ENCODE measurements at places on chromosomes 5 and 9. TPM values are rescaled to one million over a fixed set of nuclear protein-coding genes. Genes with fewer than 3 reads are reported as not detected.

MEIKIN gene
- not detected for polyA plus RNA-seq

ARID3C gene
- 0.14 TPM for polyA plus RNA-seq

DNA sequence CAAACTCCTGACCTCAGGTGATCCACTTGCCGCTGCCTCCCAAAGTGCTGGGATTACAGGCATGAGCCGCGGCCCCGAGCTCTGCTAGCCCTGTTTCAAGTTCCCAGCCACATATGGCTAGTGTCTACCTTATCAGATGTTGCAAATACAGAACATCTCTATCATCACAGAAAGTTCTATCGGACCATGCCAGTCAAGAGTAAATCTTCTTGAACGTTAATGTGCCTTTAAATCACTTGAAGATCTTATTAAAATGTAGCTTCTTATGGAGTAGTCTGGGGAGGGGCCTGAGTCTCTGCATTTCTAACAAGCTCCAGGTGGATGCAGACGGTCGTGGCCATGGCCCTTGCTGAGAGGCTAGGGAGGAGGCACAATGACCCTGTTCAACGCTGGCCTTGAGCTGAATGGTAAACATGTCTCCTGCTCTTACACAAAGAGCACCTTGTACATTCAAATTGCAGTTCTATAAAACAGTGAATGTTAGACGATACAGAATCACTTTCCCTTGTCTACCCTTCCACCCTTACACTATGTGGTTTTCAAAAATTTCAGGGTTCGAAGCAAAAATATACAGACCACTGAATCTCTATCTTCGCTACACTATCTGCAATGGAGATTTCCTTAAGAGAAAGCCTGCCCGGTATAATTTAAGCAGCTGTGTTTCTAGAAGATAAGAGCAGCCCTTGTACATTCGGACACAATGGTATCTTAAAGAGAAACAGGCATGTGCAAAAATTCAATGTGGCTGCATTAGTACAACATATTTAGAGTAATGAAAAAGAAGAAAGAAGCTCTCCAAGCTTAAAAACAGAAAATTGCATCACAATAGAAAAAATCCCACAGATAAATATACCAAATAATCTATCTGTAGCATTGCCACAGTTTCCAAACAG lies 114.1 kb downstream of the FRMD3 start:
- no peak for DNase-seq

SMC5 gene
- 31.3 TPM for polyA plus RNA-seq

BARHL1 gene
- not detected for polyA plus RNA-seq

- no peak for DNase-seq
Measured at GRCh38 chr5:59275170-59275509, 618.4 kb downstream of the PDE4D start.

IL31RA gene
- 1.7 TPM for polyA plus RNA-seq

DNA sequence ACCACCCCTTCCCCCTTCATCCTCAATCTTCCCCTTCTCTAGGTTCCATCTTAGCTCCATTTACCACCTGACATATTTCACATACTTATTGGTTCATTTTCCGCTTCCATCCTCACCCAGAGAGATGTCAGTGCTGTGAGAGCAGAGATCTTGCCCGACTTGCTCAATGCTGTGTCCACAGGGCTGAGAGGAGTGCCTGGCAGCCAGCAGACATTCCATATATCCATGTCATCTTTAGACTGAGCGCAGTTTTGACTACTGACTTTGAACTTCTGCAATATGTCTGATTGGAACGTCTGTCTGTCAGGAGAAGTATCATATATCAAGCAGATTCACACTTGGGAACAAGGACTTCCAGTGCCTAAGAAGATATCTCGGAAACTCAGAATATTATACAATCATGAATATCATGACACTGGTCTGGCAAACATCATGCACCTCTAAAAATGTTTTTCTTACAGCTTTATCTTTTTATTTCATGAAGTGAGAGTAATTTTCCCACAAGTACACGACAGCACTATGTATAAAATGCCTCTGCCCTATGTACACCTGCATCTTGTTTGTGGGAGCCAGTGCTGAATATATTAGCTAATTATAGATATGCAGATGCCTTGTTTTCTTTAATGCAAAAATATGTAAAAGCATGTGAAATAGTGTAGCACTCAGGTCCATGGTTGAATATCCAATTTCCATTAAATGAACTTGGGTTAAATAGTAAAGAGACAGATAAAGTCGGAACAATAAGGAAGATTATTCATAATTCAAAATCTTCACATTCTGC lies 454.0 kb upstream of the DAP start:
- DNase-seq = no peak

GRCh38 chr5:78634634-78635033 lies 13.9 kb downstream of the LHFPL2 start:
- DNase-seq = no peak

DIPK1B gene
- polyA plus RNA-seq = 17.5 TPM

DNA sequence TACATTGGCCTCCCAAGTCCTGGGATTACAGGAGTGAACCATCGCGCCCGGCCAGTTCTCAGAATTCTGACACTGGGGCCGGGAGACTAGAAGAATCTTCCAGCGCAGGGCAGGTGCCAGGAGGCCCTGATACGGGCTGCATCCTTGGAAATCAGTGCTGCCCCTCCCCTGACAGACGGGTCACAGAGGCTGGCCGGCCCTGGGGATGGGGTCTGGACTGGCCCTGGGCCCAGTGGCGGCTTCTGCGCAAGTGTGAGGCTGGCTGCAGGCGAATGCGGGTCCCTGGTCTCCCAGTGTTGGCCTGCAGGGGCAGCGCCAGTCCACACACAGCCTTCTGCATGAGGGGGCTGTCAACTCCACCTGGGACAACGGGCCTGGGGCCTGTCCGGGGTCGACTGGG lies 831 bp upstream of the TBC1D9B start:
- DNase-seq = no peak

GRCh38 chr5:180009581-180009980 lies 62.0 kb downstream of the RNF130 start:
- DNase-seq = no peak

DNA sequence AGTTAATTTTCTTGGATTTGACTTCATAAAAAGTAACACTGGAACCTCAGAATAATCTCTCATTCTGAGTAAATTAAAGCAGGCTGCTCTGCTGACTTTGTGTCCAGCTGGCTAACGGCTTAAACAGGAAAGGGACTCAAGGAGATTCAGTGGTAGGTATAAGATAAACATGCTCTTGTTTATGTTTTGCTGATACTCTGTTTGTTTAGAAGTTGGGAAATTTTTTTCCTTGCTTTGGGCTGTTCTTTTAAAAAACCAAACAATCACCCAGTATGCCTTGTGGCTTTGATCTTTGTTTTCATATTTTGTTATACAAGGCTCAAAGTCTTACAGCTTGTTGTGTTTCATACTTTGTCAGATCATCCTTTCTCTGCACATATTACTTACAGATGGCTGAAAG lies 237.6 kb upstream of the RIOK2 start:
- DNase-seq = peak; percentile 47

TRAF2 gene
- 11.2 TPM for polyA plus RNA-seq

- no peak for DNase-seq
Measured at GRCh38 chr5:110738503-110738811, 350 bp upstream of the SLC25A46 start.

- peak; percentile 71 for DNase-seq
Measured at GRCh38 chr5:151718153-151718552, 31.4 kb upstream of the SPARC start.

DNA sequence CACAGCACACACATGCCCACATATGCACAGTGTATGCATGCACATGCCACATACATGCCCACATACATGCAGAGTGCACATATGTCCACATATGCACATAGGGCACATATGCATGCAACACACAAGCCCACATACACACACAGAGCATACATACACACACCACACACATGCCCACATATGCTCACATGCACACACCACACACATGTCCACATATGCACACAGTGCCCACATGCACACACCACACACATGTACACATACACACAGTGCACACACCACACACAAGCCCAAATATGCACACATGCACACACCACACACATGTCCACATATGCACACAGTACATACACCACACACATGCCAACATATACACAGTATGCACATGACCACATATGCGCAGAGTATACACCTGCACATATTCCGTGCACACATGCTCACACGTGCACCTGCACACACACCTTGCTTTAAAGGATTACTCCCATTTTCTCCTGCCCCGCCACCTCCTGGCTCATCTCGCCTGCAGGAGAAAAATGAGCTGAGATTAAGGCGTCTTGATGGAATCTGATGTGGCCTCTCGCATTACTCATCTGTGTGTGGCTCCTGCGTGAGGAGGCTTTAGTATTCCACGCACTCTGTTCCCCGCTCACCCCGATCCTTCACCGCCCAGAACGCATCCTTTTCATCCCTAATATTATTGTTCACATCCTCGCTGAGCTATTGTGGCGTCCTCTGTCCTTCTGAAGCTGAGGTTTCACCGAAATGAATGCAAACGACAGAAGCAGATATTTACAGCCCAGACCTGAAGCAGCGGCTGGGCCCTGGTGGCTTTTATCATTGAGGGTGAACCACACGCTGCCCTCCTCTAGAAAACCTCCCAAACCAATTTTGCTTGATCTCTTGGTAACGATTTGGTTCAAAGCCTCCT lies 182.7 kb downstream of the OLFM1 start:
- no peak for DNase-seq

DNA sequence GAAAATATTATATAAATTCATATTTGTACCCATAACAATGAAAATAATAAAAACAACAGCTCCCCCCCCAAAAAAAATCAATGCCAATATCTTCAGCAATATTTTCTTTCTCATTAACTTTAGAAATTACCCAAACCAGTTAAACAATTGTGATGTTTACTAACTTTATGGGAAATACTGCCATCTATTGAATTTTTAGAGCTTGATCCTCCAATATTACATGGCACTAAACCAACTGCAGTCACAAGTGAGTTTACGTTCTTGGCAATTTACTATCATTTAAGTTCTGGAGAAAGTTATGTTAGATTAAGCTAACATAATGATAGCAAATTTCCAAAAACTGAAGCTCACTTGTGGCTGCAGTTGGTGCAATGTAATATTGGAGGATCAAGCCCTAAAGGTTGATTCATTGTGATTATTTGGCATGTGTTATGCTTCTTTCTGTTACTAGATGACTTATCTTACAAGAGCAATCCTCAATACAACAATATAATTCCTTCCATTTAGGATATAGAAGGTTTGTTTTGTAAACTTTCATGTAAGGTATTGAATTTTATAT lies 379.5 kb downstream of the CDH18 start:
- DNase-seq = peak; percentile 65

SPINK4 gene
- polyA plus RNA-seq = not detected

PCDHGC3 gene
- 117 TPM for polyA plus RNA-seq

SH3TC2 gene
- 0.91 TPM for polyA plus RNA-seq

SPOCK1 gene
- 6.0 TPM for polyA plus RNA-seq

DNA sequence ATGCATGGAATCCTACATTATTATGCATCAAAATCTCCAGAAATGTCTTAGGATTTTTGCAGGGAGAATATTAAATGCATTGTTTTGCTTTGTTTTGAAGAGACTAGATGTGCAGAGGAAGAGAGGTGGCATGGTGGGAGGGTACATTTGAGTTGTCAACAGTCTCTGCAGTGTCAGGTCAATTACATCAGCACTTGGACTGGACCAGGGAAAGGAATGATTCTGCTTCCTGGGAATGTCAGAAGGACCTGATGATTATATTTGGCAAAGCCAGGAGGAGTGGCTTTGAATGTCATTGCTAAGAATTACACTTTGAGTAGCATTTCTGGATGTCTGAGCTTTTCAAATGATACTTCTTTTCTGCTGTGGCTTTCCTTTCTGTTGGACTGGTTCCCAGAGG lies 17.5 kb upstream of the TMEFF1 start:
- no peak for DNase-seq

DNA sequence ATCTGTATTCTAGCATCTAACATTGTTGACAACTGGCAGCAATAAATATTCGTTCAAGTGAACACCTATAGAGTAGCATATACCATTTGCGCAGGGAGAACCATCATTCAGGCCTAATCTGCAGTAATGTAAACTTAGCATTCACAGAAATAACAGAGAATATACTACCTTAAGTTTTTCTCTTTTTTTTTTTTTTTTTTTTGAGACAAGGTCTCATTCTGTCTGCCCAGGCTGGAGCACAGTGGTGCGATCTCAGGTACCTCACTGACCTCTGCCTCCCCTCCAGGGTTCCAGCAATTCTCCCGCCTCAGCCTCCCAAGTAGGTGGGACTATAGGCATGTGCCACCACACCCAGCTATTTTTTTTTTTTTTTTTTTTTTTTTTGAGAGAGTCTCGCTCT lies 12.1 kb downstream of the UBAP2 start:
- DNase-seq = no peak

DNA sequence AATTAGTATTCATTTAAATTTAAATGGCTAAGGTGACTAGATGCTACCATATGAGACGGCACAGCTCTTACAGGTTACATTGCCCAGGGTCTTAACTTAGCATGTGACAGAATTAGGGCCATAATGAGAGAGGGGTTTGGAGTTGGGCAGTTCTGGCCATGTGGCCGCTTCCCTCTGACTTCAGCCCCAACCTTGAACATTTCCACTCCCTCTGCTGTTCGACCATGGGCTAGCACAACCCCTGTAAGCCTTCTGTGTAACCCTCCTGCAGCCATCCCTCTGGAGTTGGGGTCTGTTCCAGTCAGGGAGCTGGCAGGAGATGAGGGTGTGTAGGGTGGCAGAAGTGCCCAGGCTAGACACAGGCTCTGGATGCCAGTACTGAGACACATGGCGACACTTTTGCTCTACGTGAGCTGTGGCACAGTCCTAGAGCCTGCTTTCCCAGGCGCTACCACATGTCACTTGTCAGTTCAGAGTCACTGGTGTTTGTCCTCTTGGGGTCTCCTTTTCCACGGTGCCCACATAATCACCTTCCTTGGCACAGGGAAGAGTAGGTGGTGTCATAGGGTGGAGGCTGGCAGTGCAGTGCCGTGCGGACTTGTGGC lies 128.7 kb upstream of the PITX1 start:
- DNase-seq = no peak

DNA sequence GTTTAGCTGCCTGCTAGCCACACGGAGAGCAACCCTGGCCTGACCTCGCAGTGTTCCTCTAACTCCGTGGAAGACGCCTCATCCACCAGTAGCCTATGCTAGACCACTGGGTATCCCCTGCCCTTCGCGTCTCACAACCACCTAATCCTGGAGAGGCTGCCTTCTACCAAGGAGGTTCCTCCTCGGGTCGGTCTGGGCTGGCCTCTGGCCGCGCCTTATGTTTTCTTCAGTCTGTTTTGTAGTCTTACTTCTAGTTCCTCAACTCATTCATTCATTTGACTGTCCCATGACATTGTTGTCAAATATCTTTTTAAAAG lies 1.6 kb upstream of the TPM2 start:
- DNase-seq = no peak

- DNase-seq = no peak
Measured at GRCh38 chr9:127595611-127596010, 16.5 kb upstream of the STXBP1 start.

GRCh38 chr5:140632366-140633020 lies 482 bp downstream of the CD14 start:
- peak; percentile 64 for DNase-seq

DNA sequence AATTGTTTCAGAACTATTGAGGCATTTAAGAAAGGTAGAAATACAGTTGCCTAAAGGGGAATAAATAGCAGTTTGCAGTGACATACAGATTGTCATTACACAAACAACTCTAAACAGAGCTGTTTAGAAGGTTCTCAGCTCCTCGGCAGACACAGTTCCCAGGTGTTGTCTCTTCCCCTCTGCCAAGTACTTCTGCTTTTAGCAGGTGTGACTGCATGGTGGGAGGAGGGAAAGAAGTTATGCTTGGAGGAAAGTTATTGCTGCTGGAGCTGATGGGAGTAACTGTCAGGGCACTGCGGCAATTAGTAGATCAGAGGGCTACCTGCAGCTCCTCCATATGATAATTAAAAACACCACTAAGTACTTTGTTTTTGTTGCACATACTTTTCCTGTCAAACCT lies 14.5 kb downstream of the EDIL3 start:
- DNase-seq = no peak

- DNase-seq = peak; percentile 69
Measured at GRCh38 chr5:158406884-158407823, 548.2 kb upstream of the CLINT1 start.
